Stimulated activated effector memory CD8-positive, alpha-beta T cell treated with anti-CD3 and anti-CD28 coated beads, Interleukin-12 subunit alpha, Interleukin-12 subunit beta, amount 100 ng/mL, for 72 hours (primary cell): ENCODE measurements at places on chromosomes 7 and 10.

GRCh38 chr7:156041398-156041797 lies 229.1 kb upstream of the SHH start:
- no peak for DNase-seq

- DNase-seq: no peak
Measured at GRCh38 chr7:73539709-73540108, 17.6 kb upstream of the BAZ1B start.

DNA sequence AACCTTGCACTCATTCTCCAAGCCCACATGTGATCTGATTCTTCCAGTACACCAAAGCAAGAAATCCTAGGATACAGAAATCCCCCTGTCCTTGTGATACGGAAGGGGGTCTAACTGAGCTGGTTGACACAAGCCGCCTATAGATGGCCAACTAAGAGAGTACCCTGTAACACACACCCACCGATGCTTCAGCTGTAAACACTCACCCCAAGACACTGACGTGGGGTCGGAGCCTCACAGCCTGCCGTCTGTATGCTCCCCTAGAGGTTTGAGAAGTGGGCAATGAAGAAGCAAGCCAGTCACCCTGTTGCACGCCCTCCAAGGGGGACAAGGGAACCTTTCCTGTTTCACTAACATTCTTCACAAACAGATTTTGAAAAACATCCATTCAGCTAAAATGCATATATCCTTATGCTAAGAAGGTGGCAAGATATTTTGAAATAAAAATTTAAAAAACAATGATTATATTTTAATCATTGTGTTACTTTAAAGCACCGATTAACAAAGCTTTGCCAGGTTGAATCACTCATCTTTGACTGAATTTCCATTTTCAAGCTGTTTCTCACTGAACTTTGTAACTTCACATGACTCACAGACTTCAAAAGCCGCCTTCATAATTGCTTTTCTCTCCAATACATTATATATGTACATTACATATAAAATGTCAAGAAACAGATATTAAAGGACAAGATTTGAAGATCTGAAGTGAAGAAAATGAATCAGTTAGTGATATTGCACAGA lies 329.3 kb downstream of the ARL4A start:
- no peak for DNase-seq

- no peak for DNase-seq
Measured at GRCh38 chr10:127977357-127978009, 70.6 kb downstream of the PTPRE start.

GRCh38 chr7:11896663-11897062 lies 64.7 kb upstream of the THSD7A start:
- DNase-seq: no peak

DNA sequence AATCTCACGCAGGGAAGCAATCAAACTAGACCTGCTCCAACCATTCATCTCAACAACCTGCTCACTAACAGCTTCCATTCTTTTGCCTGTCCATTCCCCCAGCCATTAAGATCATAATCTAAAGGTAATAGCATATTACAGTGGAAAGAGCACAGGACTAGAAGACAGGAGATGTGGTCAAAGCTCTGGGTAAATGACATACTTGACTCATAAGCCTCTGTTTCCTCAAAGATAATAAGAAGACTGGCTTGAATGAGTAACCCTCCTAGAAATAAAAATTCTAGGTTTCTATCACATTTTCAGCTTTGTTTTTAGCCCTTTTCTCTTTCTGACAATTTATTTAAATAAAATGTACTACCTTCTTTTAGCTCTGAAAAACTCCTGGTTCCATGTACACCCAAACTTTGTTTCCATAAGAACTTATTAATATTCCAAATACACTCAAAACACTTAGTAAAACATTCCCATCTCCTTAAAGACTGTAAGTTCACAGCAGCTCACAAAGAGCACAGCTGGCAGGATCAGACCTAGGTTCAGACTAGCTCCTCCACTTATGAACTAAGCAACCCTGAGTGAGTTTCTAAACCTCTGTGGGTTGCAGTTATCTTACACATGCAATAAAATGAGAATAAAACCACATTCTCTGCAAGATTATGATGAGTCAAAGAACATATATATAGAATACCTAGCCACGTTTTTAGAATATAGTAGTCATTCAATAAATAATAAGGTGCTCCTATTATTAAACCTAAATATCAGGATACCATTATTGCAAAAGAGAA lies 11.6 kb downstream of the FAM204A start:
- no peak for DNase-seq

- no peak for DNase-seq
Measured at GRCh38 chr7:52540041-52540440, 495.4 kb upstream of the POM121L12 start.

DNA sequence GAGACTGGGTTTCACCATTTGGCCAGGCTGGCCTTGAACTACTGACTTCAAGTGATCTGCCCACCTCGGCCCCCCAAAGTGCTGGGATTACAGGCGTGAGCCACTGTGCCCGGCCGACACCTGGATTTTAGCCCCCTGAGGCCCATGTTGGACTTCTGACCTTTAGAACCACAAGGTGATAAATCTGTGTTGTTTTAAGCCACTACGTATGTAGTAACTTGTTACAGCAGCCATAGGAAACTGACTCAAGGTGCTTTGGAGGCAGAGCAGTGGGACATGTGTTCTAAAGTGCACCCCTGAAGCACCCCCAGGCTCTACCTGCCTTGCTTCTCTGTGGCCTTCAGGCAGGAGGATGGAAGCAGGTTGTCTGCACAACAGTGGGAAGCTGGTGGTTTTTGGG lies 128.4 kb downstream of the CDH23 start:
- DNase-seq: no peak
